BJ (cell line): ENCODE measurements at places on chromosomes 2 and 18. TPM values are rescaled to one million over a fixed set of nuclear protein-coding genes. Genes with fewer than 3 reads are reported as not detected.

MOGAT1 gene
- polyA plus RNA-seq, result not detected in 2 replicates

CAPN14 gene
- polyA plus RNA-seq, result 0.10 TPM in 2 replicates

ADGRF3 gene
- 0.12 and 0.20 TPM in 2 replicates for polyA plus RNA-seq

ADCYAP1 gene
- 0.06 and 0.07 TPM in 2 replicates for polyA plus RNA-seq

MC2R gene
- not detected in 2 replicates for polyA plus RNA-seq

HOXD9 gene
- polyA plus RNA-seq, result 1.7 and 1.8 TPM in 2 replicates

DNA sequence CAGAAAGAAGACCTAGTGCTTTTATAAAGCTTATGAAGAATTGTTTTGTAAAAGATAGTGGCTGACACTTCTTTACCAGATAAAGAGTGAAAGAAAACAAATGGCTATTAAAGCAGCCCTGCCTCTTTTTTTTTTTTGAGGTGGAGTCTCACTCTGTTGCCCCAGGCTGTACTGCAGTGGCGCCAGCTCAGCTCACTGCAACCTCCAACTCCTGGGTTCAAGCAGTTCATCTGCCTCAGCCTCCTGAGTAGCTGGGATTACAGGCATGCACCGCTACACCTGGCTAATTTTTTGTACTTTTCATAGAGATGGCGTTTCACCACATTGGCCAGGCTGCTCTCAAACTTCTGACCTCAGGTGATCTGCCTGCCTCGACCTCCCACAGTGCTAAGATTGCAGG is 12.9 kb downstream of the ARPC2 start:
- DNase-seq, result no peak

DNA sequence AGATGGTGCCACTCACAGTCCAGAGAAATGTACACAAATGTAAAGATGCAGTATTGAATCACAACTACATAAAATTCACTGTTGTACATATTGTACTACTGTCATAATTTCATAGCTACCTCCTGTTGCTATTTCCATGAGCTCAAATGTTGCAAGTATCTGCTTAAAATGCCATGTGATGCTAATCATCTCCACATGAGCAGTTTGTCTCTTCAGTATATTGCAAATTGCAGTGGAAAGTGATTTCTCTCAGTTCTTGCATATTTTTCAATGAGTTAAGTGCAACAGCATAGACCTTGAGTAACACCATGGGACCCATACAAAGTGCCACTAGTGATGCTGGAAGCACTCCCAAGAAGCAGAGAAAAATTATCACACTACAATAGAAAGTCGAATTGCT is 51.9 kb downstream of the MAIP1 start:
- no peak for DNase-seq

DNA sequence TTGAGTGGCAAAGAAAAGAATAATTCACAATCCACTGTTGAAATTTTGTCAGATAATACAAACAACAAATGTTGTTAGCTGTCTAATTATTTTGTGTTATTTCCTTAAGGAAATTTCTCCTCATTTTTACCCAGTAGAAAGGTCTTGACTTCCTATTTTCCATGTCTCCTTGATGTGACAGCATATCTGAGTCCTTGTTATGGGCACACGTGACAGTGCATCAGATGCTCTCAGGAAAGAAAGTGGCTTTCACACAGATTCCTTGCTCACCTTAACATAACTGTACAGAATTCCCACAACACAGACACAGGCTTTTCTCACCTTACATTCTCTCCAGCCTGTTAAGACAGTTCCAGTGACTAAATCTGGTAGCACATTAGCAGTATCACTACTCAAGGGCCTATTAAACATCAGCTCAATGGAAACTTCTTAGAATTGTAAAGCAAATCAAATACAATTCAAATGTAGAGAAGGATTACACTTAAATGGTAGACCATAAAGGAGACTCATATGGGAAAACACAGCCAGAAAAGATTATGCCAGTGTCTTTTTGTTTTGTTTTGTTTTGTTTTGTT is 30.2 kb upstream of the GPR55 start:
- DNase-seq, result no peak

DNA sequence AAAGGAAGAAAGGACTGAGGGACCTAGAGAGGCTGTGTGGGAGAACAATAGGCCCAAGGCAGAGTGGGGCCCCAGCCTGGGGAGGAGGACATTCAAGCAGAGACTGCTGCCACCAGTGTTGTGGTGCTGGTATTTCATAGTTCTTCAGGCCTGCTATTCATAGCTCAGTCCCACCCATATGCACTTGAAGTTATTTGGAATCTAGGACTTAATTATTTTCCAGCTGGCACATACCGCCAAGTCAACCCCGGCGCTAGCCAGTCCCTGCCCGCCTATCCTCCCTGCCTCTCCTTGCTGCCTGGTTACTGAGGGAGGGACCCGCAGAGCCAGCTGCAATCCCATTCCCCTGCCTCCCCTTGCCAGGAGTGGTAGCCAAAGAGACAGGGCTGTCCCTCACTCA is 141.2 kb downstream of the CABLES1 start:
- DNase-seq, result no peak

DNA sequence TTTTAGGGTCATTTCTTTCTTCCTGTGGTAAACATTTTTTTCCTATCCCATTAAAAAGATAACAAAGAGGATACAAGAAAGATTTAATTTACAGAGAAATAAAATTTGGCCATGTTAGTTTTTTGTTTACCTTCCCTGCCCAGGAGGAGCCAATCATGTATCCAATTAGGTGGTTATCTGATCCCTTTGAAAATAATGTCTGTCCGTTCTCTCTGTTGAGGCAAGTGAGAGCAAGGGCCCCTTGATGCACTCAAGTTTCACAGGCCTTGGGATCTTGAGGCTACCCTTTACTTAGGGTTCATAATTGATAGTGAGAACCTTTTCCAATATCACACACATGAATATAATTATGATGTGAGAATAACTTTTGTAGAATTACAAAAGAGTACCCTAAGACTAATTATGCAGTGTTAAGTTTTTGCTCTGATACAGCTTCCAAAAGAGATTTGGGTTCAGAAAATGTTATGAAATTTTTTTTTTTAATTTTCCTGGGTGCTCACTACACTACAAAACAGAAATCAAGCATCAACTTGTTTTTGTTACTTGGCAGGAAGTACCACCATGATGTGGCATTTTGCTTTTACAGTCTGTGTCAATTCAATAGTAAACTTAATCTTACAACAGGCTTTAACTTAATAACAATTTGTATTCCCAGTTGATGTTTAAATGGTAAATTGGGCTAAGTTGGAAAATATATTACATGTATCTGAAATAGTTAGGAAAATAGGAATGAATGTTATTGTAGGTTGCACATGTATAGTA is 42.0 kb downstream of the AFTPH start:
- no peak for DNase-seq

- no peak for DNase-seq
These were observed 1.5 kb upstream of the GPD2 start for GRCh38 chr2:156434461-156435291.

GRCh38 chr2:26025509-26025908 is 8.4 kb upstream of the RAB10 start:
- DNase-seq, result no peak

DNA sequence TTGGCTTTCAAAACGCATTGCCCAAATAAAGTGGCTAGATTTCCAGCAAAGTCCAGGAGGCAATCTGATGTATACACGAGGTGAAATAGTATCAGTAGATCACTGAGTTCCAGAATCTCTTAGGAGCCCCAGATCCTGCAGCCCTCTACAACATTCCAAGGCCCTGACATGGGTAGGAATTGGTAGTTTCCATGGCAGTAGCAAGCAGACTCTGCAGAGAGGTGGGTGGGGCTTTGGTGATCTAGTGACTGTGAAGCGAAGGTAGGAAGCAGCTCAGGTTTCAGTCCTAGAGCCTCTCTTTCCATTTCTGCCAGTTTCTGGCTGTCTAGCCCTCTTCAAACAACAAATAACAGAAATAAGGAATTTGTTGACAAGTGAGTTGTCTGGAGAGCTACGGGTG is 13.8 kb upstream of the SGPP2 start:
- no peak for DNase-seq

- DNase-seq, result no peak
These were observed 102.9 kb downstream of the CLIP4 start for GRCh38 chr2:29218071-29218470.

GRCh38 chr18:35835833-35836232 is 136.6 kb upstream of the RMP24 start:
- no peak for DNase-seq

- DNase-seq, result no peak
These were observed 21.5 kb downstream of the IL1RN start for GRCh38 chr2:113148606-113149552.

DNA sequence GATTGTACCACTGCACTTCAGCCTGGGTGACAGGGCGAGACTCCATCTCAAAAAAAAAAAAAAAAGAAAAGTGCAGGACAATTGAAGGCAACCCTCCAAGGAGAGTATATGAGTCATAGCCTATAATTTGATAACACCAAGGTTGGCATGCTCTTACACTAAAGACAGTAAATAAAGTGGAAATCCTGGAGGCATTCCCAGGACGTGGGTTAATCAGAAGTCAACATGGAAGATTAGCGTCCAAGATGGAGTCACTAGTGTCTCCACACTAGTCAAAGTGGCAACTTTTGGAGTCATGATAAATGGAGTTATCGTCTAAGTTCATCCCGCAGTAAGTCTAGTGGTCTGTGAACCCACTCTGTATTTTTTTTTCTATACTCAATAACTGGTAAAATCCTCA is 21.2 kb upstream of the UGGT1 start:
- no peak for DNase-seq

- DNase-seq, result no peak
These were observed 49.4 kb upstream of the MCFD2 start for GRCh38 chr2:46964835-46965560.

DNA sequence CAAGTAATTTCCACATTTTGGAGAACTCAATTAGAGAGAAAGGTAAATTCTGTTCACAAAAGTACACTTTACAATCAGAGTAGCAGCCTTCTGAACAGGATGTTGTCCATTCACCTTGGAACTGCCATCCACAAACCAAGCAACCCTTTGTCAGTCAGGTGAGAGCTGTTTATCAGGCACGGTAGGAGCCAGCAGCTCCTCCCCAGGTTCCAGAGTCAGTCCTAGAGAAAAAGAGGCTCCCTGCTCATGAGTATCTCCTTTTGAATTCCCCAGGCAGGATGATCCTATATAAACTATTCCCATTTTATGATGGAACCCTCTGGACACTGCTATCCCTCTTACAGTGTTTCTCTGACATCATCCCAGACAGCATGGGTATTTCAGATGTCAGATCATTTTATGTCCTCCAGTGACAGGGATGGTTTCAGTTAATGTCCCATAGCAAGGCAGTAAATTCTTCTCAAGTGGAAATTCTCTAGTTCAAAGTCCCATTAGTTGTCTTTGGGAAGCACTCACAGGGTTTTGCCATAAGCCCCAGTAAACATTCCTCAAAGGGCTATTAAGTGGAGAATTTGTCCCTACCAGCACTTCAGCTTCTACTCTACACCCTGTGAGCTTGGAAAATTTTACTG is 34.5 kb upstream of the CSRNP3 start:
- DNase-seq, result no peak

DNA sequence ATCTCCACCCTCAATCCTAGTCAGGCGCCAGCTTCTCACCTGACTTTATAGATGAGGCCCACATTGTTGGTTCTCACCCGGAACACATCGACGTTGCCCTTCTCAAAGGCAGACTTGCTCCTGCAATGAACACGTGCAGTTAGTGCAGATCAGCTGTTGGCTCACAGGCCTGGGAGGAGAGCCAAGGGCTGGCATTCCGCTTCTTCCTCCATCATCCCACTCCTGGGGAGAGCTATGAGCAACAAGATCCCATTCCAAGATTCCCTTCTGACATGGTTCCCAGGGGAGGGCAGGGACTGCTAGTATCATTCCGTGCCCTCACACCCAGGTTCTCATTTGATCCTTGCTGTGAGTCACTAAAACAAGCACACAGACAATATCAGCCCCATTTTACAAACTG is 15.1 kb downstream of the LOXHD1 start:
- DNase-seq, result no peak

GRCh38 chr18:58507880-58508279 is 121.0 kb downstream of the ALPK2 start:
- DNase-seq, result no peak
